ENCODE measurements at places on chromosomes 1 and 21.

- DNase-seq = no peak
These were observed 6.5 kb upstream of the S100A7 start for GRCh38 chr1:153466908-153467307.

GRCh38 chr1:186420311-186420710, 40.6 kb downstream of the PDC start:
- no peak for DNase-seq

GRCh38 chr21:39660191-39660980, 47.6 kb downstream of the B3GALT5 start:
- DNase-seq = no peak

DNA sequence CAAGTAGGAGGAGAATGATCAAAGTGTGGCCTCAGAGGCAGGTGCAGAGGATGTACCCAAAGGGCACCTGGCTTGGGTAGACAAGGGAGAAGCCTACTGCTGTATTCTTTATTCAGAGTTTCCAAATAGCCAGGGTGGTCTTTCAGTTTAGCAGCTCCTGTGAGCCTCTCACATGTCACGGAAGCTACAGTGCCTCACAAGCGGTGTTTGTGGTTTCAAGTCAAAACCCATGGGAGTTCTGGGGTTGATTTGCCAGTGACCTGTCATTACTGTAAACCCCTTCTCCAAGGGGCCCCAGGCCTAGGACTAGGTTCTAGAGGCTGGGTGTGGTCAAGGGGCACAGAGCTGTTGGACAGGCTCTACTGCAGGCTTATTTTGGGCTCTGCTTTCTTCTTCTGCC, 10.2 kb upstream of the IL10 start:
- DNase-seq = no peak

GRCh38 chr1:92273039-92273438, 25.7 kb downstream of the GLMN start:
- DNase-seq = no peak

- DNase-seq = no peak
These were observed 4.5 kb upstream of the FABP3 start for GRCh38 chr1:31377364-31377863.

DNA sequence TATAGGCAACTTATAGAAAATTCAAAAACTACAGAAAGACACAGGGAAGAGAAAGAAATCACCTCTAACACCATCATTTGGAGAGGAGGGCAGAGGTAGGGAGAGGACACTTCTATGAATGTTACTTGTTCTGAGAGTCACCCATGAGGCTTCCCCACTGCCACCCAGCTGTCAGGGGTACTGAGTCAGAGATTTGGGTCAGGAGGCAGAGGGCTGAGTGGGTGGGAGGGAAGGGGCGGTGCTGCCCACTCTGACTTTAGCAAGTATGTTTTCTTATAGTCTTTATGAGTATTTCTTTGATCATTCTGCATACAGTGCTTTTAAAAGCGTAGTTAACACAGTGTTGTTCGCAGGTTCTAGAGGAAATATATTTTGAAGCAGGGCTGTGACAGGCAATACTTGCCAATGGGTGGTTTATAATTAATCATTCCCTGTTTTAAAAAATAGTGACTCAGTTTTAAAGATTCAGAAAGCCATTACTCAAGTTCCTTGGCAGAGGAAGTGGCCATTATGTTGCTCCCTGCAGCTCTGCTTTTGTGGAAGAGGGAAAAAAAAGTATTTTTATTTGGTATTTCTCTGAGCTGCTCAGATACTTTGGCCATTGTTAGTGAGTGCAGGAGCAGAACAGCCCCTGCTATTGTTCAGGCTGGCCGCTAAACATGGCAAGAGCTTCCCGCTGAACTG, 18.3 kb downstream of the IL6R start:
- DNase-seq = no peak

DNA sequence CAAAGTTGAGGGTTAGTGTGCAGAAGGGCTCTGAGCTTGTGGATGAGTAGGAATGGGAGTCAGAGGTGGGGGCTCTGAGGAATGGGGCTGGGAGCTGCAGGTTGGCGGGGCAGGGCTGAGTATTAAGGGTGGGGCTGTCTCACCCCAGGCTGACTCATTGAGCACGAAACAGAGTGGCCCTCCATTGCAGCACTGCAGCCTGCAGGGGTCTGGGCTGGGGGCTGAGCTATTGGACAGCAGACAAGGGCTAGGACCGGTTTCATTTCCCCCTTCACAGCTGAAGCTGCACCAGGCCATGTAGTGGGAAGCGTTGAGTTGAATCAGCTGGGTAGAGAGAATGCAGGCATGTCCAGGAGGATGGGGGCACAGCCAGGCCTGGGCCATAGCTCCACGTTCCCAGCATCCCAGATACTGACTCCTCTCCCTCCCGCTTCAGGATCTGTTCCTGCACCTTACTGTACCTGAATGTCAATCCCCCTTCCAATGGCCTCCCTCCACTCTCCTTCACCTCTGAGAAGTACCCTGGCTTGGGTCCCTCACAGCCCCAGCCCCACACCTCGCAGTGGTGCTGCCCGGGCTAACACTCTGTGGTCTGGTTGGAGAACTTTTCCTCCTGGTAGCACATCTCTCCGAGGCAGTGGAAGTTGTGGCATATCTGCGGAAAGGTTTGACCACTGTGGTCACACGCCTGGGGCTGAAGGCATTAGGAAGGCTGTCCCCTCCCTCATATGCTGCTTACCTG, 4.4 kb upstream of the INPP5B start:
- no peak for DNase-seq

DNA sequence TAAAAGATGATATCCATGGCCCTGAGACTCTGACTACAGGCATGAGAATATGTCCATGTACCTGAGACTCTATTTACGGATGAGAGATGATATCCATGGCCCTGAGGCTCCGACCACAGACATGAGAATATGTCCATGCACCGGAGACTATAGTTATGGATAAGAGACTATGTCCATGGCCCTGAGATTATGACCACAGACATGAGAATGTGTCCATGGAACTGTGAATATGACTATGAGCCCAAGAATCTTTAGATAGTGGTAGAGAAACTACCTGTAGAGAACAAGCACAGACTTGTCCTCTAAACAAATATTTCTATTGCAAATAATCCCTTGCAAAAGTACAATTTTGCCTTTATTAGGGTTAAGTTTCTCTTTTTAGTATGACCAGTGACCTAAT, 263.2 kb downstream of the PCP4 start:
- DNase-seq = no peak

DNA sequence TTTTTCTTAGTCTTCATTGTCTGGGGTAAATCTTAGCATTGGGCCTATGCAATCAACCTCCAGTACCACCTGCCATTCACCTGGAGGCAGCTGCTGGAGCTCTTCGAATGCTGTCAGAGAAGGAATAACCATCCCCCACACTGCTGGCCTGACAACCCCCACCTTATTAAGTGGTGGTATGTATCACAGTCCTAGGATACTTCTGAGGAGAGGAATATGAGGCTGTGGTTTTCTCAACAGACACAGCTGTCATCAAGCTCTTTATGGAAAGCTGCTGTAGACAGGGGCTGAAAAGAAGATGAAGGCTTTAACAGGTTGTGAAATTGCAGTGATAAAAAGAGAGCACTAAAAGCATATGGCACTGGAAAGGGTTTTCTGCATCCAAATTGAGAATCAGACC, 61.7 kb downstream of the TSEN15 start:
- no peak for DNase-seq

- DNase-seq = no peak
These were observed 85.4 kb upstream of the ROR1 start for GRCh38 chr1:63688302-63688890.

DNA sequence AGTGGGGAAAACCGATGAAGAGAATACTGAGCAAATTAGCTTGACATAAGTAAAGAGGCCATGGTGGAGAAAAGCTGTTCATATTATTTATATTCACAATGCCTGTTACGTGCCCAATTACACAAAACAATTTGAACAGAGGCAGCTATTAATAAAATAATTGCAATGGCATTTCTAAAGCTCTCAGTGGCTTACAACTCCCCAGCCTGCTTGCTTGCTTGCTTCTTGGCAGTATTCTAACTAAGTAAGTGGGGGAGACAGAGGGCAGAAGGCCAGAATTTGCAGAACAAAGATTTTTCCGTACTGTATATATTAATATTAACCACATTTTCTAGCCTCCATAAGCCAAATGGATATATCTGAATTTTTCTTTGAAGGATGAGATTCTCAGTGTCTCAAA, 12.9 kb downstream of the PTPN14 start:
- no peak for DNase-seq

GRCh38 chr21:24112020-24112419, 1495.3 kb downstream of the MRPL39 start:
- DNase-seq = no peak

DNA sequence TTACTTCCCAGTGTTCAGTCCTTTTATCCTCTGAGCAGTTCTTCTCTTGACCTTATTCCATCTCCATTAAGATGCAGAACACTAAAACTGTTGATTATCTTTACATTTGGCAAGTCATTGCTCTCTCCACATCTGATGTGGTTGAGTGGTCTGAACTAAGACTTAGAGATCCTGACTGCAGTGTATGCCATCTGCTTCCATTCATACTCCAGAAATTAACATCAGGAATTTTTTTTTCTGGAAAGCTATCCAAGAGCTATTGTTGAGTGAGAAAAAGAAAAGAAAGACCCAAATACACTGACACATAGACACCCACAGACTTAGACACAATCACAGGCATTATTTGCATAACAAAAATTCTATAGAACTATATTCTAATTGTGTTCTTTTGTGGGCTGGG, 3.7 kb upstream of the TRIM62 start:
- no peak for DNase-seq

DNA sequence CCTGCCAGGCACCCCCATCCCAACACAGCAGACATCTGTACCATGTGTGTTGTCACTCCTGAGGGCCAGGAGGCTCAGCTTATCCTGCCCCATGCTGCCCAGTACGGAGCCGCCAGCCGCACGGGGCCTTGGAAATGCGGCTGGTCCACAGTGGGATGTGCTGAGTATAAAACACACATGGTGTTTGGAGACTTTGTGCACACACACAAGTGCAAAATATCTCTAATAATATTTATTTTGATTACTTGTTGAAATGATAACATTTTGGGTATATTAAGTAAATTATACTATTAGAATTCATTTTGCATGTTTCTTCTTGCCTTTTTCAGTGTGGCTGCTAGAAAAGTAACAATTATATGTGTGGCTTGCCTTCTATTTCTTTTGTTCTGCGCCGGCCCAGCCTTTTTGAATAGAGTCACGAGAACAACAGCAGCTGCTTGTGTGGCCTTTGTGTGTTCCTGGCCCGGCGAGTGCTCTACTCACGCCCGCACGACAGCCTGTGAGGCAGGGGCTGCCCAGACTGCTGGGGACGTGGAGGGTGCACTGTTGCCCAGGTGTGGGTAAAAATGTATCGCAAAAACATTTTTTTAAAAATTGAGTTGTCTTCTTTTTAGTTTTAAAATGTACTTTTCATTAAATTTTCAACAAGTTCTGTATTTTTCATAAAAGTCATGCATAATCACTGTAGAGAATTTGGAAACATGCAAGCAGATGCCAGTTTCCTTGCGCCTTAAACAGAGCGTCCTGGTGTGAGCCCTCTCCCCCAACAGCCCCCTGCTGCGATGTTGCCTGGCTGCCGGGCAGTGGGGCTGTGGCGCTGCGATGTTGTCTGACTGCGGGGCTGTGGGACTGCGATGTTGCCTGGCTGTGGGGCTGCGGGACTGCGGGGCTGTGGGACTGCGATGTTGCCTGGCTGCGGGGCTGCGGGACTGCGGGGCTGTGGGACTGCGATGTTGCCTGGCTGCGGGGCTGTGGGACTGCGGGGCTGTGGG, 35.5 kb downstream of the COQ8A start:
- no peak for DNase-seq

- no peak for DNase-seq
These were observed 775.0 kb downstream of the USP25 start for GRCh38 chr21:16504766-16505165.

DNA sequence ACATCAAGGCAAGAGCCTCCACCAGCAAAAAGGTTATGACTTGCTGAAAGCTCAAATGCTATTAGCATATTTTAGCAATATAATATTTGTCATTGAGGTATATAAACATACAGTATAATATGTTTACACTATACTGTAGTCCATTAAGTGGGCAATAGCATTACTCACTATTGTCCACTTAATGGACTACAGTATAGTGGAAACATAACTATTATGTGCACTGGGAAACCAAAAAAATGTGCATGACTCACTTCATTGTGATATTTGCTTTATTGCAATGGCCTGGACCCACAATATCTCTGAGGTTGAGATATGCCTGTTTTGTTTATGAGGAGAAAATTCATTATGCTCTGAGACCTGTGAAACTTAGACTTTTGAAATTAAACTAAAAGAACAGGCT, 300.0 kb downstream of the BARHL2 start:
- DNase-seq = no peak

DNA sequence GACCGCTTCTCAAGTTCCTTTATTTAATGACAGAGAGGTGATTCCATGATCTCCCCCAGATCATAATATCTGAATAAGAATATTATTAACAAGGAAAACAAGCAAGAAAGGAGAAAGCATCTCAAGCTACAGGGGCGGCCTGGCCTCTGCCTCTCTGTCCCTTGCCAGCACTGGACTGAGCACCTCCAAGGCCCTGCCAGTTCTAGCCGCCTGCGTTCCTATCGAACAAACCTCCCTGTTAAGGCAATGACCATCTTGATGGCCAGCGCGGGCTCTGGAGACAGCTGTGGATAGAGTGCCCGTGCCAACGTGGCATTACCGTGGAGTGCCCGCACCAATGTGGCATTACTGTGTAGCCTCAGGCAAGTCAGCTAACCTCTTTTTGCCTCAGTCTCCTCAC, 84.8 kb downstream of the NPHP4 start:
- no peak for DNase-seq

- DNase-seq = peak; percentile 79
These were observed 12.9 kb upstream of the PHLDA3 start for GRCh38 chr1:201481761-201482493.

GRCh38 chr1:9990944-9991343, 6.1 kb upstream of the RBP7 start:
- no peak for DNase-seq

GRCh38 chr21:17729455-17729854, 89.7 kb downstream of the C21orf91 start:
- DNase-seq = no peak

GRCh38 chr1:89068291-89068690, 3.3 kb upstream of the GBP1 start:
- DNase-seq = no peak

GRCh38 chr1:41364442-41365319, 3.4 kb downstream of the FOXO6 start:
- no peak for DNase-seq

DNA sequence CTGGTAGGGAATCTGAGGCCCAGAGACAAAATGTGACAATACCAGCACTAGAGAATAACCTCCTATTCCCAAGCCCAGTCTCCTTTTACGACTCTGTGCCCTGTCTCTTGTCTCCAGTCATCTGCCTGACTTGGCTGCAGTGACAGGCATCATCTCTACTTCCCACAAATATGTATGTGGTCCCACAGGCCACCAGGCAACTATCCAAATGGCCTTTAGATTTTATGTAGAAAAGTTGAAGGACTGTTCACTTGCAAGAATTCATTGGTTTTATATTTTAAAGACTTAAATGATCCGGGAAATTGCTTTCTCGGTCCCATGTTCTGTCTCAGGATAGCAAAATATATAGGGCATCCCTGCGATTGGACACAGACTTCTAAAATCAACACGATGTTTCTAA, 11.6 kb downstream of the KRTAP24-1 start:
- no peak for DNase-seq

All from CD4-positive, alpha-beta T cell treated with Interleukin-15 for 4 hours (primary cell).